GM23248 (cell line): ENCODE measurements at places on chromosomes 3 and 15. TPM values are rescaled to one million over a fixed set of nuclear protein-coding genes. Genes with fewer than 3 reads are reported as not detected.

Gene LDHAL6B
- total RNA-seq: not detected in 2 replicates

Gene NOX5
- total RNA-seq: 0.11 TPM in 1 of 2 replicates, not detected in the other

Gene ATP13A5
- not detected in 2 replicates for total RNA-seq

GRCh38 chr3:55486101-55486856 lies 827 bp downstream of the WNT5A start:
- peak; percentile 67 for DNase-seq

DNA sequence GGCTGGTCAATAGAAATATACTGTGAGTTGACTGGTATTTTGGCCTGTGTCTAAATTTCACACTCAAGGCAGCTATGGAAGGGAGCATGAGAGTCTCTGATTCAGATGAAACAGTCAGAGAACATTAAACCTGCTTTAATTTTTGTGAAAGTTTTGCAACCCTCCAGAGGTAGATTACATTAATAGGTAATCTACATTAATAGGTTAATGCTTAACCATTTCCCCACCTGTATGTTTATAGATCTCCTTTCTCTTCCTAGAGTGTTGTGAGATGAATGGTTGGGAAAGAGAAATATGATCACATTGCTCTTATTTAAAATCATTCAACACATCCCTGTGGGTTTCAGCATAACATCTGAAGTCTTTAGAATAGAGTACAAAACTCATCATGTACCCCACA lies 586.9 kb upstream of the DPPA4 start:
- DNase-seq: peak; percentile 3

- no peak for DNase-seq
Measured at GRCh38 chr3:144831955-144832716, 860.5 kb downstream of the DIPK2A start.

- no peak for DNase-seq
Measured at GRCh38 chr3:122307094-122307687, 17.9 kb upstream of the CSTA start.

GRCh38 chr15:101611580-101612299 lies 40.4 kb downstream of the TM2D3 start:
- no peak for DNase-seq

GRCh38 chr15:42092398-42093318 lies 1.7 kb downstream of the PLA2G4D start:
- DNase-seq: peak; percentile 42

DNA sequence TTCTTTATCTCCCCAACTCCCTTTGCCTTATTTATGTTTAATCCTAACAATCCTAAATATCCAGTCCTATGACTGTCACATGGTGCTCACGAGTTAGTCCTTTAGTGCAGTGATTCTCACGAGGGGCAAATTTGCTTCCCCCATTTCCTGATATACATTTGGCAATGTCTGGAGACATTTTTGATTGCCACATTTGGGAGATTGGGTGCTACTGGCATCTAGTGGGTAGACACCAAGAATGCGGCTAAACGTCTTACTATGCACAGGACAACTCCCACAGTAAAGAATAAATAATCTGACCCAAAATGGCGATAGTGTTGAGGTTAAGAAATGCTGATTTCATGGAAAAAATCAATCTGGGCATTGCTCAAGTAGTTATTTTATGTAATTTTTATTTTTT lies 466.5 kb downstream of the ROBO2 start:
- no peak for DNase-seq
